Neuronal stem cell (in vitro differentiated cells): ENCODE measurements at places on chromosomes 1 and 21.

GRCh38 chr1:21645550-21645949 is 23.6 kb downstream of the RAP1GAP start:
- no peak overlapping the region for H3K27ac ChIP-seq

DNA sequence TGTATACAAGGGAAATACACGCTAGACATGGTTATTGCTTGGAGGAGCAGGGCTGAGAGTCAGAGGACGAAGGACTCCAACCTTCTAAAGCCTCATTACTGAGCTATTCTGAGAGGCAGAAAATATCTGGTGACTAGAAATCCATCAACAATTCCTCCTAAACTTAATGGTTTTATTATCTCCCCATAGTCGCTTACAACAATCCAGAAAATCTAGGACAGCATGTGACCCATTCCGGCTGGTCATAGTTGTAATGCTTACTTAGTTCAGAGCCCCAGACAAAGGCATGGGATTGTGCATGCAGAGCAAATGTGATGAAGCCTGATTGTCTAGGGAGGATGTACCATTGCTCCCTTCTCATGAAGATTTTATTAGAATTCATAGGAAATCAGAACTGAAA is 114.5 kb upstream of the PLXNA2 start:
- H3K4me1 ChIP-seq, result no peaks in the 10 kb centered on the region
- DNase-seq, result no peak
- H3K27ac ChIP-seq, result no peak overlapping the region

GRCh38 chr1:209948155-209948554 is 10.1 kb downstream of the SYT14 start:
- H3K27ac ChIP-seq, result no peak overlapping the region
- H3K36me3 ChIP-seq, result no peaks in the 10 kb centered on the region
- H3K4me1 ChIP-seq, result no peaks in the 10 kb centered on the region
- H3K27me3 ChIP-seq, result no peaks in the 10 kb centered on the region
- no peak overlapping the region for H3K4me3 ChIP-seq

- no peaks in the 10 kb centered on the region for H3K4me1 ChIP-seq
- no peaks in the 10 kb centered on the region for H3K27me3 ChIP-seq
- DNase-seq, result no peak
These were observed 150.9 kb downstream of the KCNJ6 start for GRCh38 chr21:37765221-37765900.

- peaks cover 16% of the 10 kb centered on the region for H3K36me3 ChIP-seq
- peak within 1 kb of the TSS; percentile 67 for H3K4me3 ChIP-seq
- peaks cover 8% of the 10 kb centered on the region for H3K4me1 ChIP-seq
- peak within 1 kb of the TSS; percentile 98 for H3K27ac ChIP-seq
- no peaks in the 10 kb centered on the region for H3K27me3 ChIP-seq
These were observed at the start of gene S1PR1 for GRCh38 chr1:101236516-101237228. TSS of gene S1PR1 (plus strand) at chr1:101237019. CDS start at chr1:101238985, 1,966 bp downstream.

GRCh38 chr1:54975356-54976108 is 4.9 kb upstream of the TMEM61 start:
- H3K4me1 ChIP-seq, result no peaks in the 10 kb centered on the region
- H3K27me3 ChIP-seq, result peaks cover 5% of the 10 kb centered on the region
- no peaks in the 10 kb centered on the region for H3K36me3 ChIP-seq
- no peak overlapping the region for H3K27ac ChIP-seq
- no peak for DNase-seq

DNA sequence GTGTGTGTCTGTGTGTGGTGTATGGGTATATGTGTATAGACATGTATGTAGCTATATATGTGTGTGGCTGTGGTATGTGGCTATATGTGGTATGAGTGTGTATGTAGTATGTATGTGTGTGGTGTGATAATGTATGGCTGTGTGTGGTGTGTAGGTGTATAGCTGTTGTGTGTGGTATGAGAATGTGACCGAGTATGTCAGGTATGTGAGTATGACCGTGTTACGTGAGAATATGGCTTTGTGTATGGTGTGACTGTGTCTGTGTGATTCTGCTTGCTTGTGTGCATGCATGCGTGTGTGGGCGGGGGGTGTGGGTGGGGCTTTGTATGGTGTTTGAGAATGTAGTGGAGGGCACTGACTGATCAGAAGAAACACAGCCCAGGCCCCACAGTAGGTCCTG is 3.5 kb downstream of the ZNF691 start:
- no peak overlapping the region for H3K4me3 ChIP-seq
- H3K27me3 ChIP-seq, result no peaks in the 10 kb centered on the region
- H3K27ac ChIP-seq, result no peak overlapping the region
- no peak for DNase-seq
- H3K36me3 ChIP-seq, result peaks cover 27% of the 10 kb centered on the region
- H3K4me1 ChIP-seq, result peaks cover 10% of the 10 kb centered on the region

DNA sequence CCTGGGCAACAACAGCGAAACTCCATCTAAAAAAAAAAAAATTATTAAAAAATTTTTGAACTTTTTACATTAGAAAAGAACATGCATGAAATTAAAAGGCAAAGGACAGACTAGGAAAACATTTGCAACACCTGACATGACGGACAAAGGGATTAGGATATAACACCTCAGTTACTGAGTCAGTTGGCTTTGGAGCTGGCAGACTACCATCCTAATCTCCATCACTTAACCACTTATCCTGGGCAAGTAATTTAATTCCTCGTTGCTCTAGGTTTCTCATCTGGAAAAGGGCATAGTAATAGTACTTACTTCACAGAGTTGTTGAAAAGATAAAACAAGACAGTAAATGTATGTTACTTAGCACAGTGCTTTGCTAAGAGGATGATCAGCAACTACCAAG is 11.9 kb downstream of the HECTD3 start:
- no peak overlapping the region for H3K27ac ChIP-seq
- H3K36me3 ChIP-seq, result peaks cover 25% of the 10 kb centered on the region
- H3K4me1 ChIP-seq, result no peaks in the 10 kb centered on the region
- no peaks in the 10 kb centered on the region for H3K27me3 ChIP-seq

GRCh38 chr21:14303731-14304488 is 79.0 kb downstream of the HSPA13 start:
- no peak for DNase-seq
- H3K36me3 ChIP-seq, result no peaks in the 10 kb centered on the region
- H3K27me3 ChIP-seq, result no peaks in the 10 kb centered on the region

DNA sequence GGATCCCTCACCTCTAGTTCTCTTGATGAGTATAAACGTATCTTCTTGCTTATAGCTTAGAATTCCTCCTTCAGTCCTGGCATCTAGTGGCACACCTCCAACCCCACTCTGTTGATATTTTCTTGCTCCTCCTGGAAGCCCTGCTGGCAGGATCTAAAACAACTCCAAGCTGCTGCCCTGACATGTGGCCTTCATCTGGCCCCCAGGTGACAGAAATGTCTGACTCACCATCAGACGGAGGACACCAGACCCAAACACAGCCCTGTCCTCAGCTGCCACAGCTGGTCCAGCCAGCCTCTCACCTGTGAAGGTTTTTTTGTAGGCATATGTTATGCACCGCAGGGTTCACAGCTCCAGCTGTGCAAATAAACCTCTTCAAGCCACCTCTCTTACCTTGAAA is 53.4 kb downstream of the KRTAP19-8 start:
- DNase-seq, result no peak
- no peak overlapping the region for H3K4me3 ChIP-seq
- no peaks in the 10 kb centered on the region for H3K36me3 ChIP-seq
